ENCODE measurements at places on chromosomes 6 and 20.

DNA sequence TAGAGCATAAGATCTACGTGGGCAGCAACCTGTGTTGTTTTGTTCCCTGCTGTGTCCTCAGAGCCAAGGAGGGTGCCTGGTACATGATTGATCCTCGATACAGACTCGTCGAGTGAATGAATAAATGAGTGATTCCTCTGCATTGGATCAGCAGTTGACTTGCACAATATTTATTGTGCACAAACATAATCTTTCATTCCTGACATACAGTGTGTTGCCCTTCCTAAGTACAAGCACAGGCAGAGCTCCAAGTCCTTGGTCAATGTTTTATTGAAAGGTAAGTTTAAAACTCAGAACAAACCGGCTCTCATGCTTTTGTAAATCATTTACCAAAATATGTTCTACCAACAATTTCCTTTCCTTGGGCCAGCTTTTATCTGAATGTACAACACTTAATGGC lies 57.4 kb downstream of the STMND1 start:
- DNase-seq: no peak
- H3K27ac ChIP-seq: no peak overlapping the region
- H3K27me3 ChIP-seq: peaks cover 27% of the 10 kb centered on the region

GRCh38 chr20:59709636-59710035 lies 105.3 kb downstream of the PHACTR3 start:
- no peak overlapping the region for H3K27ac ChIP-seq
- no peak overlapping the region for H3K4me3 ChIP-seq
- H3K27me3 ChIP-seq: peaks cover 20% of the 10 kb centered on the region
- no peak for DNase-seq
- no peaks in the 10 kb centered on the region for H3K4me1 ChIP-seq
- H3K36me3 ChIP-seq: peaks cover 6% of the 10 kb centered on the region

GRCh38 chr6:125558907-125559306 lies 190.5 kb upstream of the HEY2 start:
- no peaks in the 10 kb centered on the region for H3K36me3 ChIP-seq
- no peak for DNase-seq
- no peak overlapping the region for H3K4me3 ChIP-seq
- no peaks in the 10 kb centered on the region for H3K4me1 ChIP-seq
- H3K27ac ChIP-seq: no peak overlapping the region

- no peaks in the 10 kb centered on the region for H3K4me1 ChIP-seq
- H3K4me3 ChIP-seq: no peak overlapping the region
- peaks cover 21% of the 10 kb centered on the region for H3K27me3 ChIP-seq
- no peaks in the 10 kb centered on the region for H3K36me3 ChIP-seq
These were observed 127.4 kb downstream of the MYLK4 start for GRCh38 chr6:2623295-2623694.

- H3K4me3 ChIP-seq: peak within 1 kb of the TSS; percentile 89
- H3K4me1 ChIP-seq: peaks cover 9% of the 10 kb centered on the region
- peak; percentile 66 for DNase-seq
- H3K27me3 ChIP-seq: peaks cover 23% of the 10 kb centered on the region
- peaks cover 6% of the 10 kb centered on the region for H3K36me3 ChIP-seq
These were observed at the start of gene FAM184A for GRCh38 chr6:119078376-119079282. FAM184A (minus strand) TSS chr6:119078664; CDS start chr6:119078299, 365 bp downstream.

- DNase-seq: no peak
- H3K4me1 ChIP-seq: no peaks in the 10 kb centered on the region
These were observed 495.2 kb upstream of the FLRT3 start for GRCh38 chr20:14832630-14833029.

- no peaks in the 10 kb centered on the region for H3K27me3 ChIP-seq
- no peak overlapping the region for H3K4me3 ChIP-seq
- no peak overlapping the region for H3K27ac ChIP-seq
- H3K4me1 ChIP-seq: peaks cover 15% of the 10 kb centered on the region
- DNase-seq: no peak
These were observed 134.8 kb upstream of the INSM1 start for GRCh38 chr20:20233041-20233514.

DNA sequence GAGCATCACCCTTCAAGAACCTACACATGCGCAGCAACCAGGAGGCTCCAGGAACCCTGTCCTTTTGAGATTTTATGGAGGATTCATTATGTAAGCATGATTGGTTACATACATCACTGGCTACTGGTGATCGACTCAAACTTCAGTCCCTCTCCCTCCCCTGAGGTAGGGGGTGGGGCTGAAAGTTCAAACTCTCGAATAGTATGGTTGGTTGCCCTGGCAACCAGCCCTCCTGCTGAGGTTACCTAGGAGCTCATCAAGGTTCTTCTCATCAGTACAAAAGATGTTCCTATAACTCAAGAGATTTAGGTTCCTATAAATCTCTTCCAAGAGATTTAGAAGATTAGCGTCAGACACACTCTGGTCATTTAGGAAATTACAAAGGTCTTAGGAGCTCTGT lies 21.9 kb upstream of the ZSCAN9 start:
- peaks cover 20% of the 10 kb centered on the region for H3K36me3 ChIP-seq
- H3K4me3 ChIP-seq: no peak overlapping the region
- DNase-seq: no peak
- no peak overlapping the region for H3K27ac ChIP-seq
- H3K27me3 ChIP-seq: peaks cover 41% of the 10 kb centered on the region
- peaks cover 11% of the 10 kb centered on the region for H3K4me1 ChIP-seq
